ENCODE measurements at places on chromosomes 2 and 18.

- DNase-seq: no peak
Measured at GRCh38 chr2:160345071-160345764, 145.1 kb upstream of the ITGB6 start.

- no peak for DNase-seq
Measured at GRCh38 chr2:182824767-182825158, 41.7 kb downstream of the FRZB start.

DNA sequence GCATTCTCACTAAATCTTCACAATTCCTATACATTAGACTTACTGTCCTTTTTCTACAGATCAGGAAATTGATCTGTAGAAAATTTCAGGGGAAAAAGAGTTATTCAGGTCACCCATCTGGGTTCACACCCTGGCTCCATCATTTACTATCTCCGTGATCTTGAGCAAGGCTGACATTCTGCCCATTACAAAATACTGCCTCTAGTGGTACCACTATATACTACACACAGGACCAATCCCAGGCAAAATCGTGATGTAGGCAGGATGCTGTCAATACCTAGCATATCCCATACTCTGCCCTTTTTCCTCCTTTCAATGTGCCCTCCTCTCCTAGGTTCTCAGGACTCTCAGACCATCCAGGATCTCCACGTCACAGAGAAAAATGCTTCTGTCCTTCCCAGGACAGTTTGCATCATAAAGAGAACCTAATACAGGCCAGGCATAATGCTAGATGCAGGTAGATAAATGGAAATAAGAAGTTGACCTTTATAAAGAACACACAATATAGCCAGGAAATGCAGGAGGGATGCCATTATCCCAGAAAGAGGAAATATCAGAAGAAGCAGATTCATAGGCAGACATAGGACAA, 101.9 kb downstream of the CDH20 start:
- no peak for DNase-seq

GRCh38 chr2:212181646-212182045, 357.0 kb downstream of the ERBB4 start:
- DNase-seq: no peak

DNA sequence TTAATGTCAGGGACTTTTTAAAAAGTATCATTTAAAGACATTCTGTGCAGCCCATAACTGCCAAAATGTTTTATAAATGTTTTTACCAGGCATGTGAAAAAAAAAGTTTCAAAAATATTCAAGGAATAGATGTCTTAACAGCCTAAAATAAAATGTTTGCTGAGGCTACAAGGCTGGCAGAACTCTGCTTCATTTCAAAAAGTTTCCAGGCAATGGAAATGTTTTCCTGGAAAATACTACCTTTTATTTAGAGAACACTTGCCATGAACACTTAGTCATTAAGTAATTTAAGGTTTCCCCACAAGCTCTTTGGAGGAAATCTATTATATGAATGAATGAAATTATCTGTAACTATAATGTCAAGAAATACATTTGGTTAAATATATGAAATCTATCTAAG, 68.8 kb downstream of the THADA start:
- no peak for DNase-seq

GRCh38 chr2:191311627-191312026, 66.4 kb downstream of the MYO1B start:
- DNase-seq: no peak

GRCh38 chr2:203718087-203718486, 11.6 kb downstream of the CD28 start:
- DNase-seq: peak; percentile 16

- no peak for DNase-seq
Measured at GRCh38 chr2:42792583-42793333, at the start of gene HAAO. Gene HAAO, minus strand, starts transcription at chr2:42792583. Its CDS starts 47 bp downstream, at chr2:42792536.

DNA sequence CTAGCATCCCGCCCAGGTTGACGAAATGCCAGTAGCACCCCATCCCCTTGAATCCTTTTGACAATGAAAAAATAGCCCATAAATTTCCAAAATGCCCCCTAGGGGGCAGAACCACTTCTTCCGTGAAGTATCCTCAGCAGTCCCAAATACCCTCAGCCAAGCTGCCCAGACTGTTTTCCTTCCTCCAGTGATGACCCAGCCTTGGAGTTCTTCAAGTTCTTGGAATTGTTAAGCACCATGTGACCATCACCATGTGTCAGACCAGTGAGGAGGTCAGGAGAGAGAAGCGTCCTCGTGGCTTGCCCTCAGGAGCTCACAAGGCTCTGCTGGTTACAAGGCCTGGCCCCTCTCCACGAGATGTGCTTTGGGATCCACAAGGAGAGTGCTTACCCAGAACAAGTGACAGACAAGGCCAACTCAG, 1.4 kb upstream of the SLC23A3 start:
- DNase-seq: no peak

GRCh38 chr2:215191477-215191876, 53.1 kb upstream of the ABCA12 start:
- no peak for DNase-seq

DNA sequence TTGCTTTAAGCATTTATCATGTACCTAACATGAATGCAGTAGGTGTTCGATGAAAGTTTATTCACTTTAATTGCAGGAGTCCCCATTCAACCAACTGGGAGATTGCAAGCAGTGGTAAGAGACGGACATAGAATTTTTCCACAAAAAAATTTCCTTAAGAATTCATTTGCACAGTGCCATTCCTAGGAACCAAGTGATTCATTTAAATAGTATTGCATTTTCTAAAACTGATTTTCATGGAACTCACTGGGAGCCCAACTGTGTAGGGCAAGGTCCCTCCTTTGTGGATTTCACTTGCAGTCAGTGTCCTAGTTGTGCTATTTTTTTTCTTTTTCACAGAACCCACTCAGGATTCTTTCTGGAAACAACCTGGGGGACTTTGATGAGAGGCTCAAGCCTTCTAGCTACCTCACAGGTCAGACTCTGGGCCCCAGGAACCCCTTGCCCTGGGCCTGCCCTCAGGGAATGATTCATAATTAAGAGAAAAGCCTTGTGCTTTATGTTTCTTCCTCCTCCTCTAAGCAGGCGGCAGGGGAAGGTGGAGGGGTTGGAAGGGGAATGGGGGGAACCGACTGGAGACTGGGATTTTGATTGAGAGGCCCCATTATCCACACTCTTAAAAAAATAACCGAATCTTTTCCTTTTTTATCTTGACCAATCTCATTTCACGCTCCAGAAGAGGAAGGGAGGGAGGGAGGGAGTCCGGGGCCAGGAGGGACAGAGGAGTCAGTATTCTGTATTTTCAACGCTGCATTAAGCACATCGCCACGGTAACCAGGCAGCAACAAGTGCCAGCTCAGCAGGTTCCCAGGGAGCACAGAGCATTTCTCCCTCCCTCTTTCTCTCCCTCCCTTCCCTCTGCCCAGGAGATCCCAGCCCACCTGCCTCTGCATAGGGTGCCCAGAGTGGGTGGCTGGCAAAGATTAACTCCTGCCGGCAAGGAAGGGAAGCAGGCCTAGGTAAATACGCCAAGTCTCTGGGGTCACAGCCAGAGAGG, 51.8 kb downstream of the PSD4 start:
- no peak for DNase-seq

Data from stimulated activated CD8-positive, alpha-beta memory T cell treated with anti-CD3 and anti-CD28 coated beads, Interleukin-15, amount 100 ng/mL, for 4 hours (primary cell).